ENCODE measurements at places on chromosomes 12 and 14.

- DNase-seq: no peak
Measured at GRCh38 chr14:65472189-65472588, 59.7 kb downstream of the FUT8 start.

GRCh38 chr14:54114941-54115340 lies 158.3 kb upstream of the BMP4 start:
- no peak for DNase-seq

DNA sequence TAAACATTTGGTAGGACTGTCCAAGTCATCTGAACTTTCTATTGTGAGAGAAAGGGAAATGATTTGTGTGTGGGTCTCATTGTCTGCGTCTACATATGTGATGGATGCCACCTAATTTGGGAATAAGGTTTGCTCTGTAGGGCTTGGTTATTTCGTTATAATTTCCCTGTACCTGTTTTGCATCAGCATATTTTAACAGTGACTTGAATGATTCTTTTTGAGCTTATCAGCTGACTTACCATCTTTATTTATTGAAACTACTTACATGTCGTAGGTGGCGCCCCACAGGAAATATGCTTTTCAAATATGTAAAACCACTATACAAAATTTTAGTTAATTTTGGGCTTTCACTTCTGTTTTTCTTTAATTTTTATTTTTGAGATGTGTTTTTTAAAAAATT lies 56.5 kb upstream of the BCAT1 start:
- no peak for DNase-seq

DNA sequence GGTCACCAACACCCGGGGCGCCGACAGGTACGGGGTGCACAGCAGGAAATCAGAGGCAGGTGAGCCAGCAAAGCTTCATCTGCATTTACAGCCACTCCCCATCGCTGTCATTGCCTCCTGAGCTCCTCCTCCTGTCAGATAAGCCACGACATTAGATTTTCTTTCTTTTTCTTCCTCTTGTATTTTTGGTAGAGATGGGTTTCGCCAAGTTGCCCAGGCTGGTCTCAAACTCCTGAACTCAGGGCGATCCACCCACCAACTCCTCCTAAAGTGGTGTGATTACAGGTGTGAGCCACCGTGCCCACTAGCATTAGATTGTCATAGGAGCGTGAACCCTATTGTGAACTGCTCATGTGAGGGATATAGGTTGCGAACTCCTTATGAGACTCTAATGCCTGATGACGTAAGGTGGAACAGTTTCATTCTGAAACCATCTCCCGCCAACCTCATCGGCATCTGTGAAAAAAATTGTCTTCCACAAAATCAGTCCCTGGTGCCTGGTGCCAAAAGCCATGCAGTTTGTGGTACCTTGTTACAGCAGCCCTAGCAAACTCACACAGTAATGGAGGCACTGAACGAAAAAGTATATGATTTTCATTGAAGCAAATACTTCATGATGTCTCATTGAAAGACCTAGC lies 1.5 kb downstream of the STYK1 start:
- no peak for DNase-seq

- no peak for DNase-seq
Measured at GRCh38 chr12:128844031-128844635, 9.1 kb upstream of the GLT1D1 start.

- no peak for DNase-seq
Measured at GRCh38 chr12:66405395-66405794, 103.1 kb downstream of the HELB start.

DNA sequence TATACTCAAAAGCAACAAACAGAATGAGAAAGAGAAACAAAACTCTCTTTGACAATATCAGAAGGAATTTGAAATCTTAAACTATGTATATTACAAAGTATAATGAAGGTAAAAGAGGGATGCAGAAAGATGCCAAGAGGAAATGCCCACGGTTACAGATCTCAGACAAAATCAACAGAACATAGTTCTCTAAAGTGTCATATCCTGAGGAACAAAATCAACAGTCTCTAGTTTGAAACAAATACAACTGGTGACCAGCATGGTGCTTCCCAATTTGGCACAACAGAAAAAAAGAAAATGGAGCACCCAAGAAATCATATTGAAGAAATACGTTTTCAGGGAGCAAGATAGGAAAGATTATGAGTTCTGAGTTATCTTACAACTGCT lies 116.5 kb downstream of the METTL25 start:
- DNase-seq: no peak

GRCh38 chr12:114967151-114967550 lies 283.2 kb upstream of the TBX3 start:
- no peak for DNase-seq

DNA sequence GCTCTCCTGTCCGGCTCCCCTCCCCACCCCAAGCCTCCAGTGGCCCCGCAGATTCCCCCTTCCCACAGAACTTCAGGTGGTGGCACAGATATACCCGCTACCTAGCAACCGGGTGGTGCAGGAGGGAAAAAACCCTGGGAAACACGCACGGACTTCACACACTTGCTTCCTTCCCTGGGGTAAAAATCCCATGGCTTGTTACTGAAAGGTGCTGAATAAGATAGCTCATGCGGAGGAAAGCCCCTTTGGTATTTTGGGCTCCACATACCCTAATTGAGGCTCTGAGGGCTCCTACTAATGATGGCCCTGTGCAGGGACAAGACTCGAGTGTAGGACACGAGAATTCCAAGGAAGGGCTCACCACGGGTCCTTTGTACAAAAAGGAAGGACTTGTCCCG lies 869 bp upstream of the RIMBP2 start:
- DNase-seq: no peak

- no peak for DNase-seq
Measured at GRCh38 chr14:91847693-91848092, 19.6 kb downstream of the TC2N start.

GRCh38 chr12:11826574-11826973 lies 177.1 kb downstream of the ETV6 start:
- no peak for DNase-seq

- DNase-seq: no peak
Measured at GRCh38 chr14:85501751-85502150, 28.2 kb upstream of the FLRT2 start.

DNA sequence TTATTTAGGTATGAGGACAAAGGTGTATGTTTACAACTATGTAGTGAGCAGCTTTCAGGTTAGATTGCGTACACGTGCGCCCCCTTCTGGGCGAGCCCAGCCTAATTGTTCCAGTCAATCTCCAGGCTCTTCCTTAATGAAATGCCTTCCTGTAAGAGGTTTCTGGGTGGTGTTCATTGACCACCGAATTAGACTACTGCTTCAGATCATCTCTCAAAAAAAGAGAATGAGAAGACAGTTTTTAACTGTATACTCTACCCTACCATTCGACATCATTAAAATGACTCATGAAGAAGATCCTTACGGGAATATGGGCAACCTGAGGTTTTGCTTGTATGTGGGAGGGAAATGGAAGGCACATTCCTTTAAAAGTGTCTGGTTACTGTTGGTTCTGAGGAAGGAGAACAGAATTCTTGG lies 2.1 kb downstream of the LUM start:
- DNase-seq: peak; percentile 37

DNA sequence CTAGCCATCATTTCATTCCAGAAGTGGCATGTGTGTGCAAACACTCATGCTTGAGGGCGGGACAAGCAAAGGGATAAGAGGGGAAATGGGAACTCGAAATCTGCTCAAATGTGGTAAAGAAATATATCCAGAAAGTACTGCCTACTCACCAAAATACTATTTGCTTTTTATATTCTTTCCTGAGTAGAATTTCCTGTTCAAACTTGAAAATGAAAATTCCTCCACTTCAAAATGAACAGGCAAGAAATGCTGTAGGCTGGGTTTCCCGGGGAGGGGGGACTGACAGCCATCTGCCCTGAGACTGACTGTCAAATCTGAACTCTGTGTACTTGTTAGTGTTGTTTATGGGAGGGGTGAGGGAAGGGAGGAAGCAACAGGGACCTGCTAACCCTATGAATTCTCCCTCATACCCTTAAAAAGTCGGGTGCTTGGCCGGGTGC lies 34.6 kb downstream of the NTF3 start:
- DNase-seq: no peak

DNA sequence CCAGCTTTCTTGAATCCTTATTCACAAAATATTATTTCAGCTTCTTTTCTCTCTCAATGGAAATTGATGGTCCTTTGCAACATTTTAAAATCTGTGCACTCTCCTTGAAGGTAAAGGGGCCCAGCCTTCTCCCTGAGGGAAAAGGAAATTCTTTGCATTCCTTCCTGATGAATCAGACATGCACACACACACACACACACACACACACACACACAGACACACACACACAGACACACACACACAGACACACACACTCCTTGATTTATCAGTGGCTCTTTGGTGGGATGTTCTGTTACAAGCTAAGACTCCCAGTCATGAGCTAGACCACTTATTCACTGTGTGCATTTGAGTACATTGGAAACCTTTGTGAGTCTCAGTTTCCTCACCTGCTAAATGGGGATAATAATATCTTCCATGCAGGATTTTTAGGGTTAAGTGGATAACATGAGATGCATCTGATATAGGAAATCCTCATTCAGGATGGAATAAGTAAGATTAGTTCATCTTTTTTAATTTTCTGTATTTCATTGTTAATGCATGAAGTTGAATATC lies 45.1 kb upstream of the HMGA2 start:
- DNase-seq: no peak

GRCh38 chr12:95017482-95017881 lies 14.0 kb upstream of the NDUFA12 start:
- DNase-seq: no peak

DNA sequence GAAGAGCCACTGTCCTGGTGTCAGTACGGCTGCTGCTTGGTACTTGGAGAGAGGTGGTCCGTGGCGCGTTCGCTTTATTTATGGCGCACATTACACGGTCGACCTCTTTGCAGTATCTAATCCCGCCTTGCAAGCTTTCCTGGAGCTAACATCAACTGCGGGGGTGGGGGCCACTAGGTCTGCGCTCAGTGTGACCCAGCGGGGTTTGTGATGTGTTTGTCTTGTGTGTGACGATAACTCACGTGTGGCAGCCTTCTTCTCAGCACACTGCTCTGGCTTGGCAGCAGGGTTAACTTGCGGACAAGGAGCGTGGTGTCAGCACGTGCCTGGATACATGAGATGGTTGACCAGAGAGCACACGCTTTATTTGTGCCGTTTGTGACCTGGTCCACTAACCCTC lies 122.2 kb upstream of the RTL1 start:
- DNase-seq: no peak

DNA sequence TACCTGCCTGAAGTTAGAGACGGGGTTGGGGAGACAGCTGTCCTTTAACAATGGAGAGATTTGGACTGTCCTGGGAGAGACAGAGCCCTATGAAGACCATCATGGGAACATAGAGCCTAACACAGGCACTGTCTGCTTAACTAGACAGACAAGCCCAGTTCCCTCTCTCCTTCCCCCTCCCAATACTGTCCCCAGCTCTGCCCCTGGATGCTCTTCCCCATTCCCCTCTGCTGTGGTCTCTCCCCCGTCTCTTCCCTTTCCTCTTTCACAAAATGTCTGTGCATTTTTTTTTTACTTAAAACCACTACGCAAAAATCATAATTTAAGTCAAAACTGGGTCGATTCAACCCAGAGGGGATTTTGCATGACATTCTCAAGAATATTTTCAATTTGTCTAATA lies 232.9 kb downstream of the CHST11 start:
- DNase-seq: peak; percentile 53

GRCh38 chr14:85316701-85317410 lies 213.1 kb upstream of the FLRT2 start:
- no peak for DNase-seq

- DNase-seq: no peak
Measured at GRCh38 chr12:123145211-123145610, 5.7 kb downstream of the PITPNM2 start.

DNA sequence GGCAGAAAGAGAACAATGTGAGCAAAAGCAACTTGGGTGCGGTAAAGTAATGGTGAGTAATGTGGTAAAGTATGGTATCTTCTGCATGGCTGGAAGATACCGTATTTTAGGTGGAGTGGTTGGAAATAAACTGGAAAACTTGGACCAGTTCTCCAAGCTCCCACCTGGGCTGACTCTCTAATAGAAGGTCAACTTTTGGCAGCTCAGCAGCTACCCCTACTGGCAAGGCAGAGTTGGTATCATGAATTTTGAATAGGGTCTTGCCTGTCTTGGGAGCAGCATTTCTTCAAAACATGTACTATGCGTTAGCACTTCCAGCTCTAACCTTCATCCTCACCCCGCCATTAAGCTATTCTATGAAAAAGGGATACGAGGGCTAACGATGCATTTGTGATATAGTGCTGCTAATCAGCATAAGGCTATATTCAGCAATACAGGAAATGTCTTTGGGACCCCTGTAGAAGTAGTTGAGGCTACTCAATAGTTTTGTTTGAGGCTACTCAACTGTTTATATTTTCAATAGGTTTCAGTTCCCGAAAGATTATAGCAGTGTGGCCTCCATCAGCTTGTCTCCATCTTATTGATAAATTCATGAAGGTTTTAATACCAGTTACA lies 276.3 kb upstream of the FAR2 start:
- DNase-seq: peak; percentile 53

DNA sequence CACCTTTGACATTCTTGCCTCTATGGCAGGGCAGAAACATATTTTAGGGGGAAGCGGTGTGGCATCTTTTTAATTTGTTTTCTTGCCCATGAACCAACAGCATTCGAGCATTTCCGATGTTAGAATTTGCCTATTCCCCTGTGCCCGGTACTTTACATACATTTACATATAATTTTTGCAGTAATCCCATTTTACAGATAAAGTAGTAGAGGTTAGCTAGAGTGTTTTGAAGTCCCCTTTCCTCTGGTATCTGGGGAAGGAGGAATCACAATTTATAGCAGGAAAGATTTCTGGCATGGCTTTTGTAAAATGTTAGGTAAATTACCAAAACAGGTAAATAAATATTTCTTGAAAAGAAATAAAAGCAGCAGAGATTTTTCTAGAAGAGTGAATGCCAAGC lies 1.6 kb downstream of the BORCS5 start:
- DNase-seq: no peak

GRCh38 chr12:44497044-44497443 lies 379.1 kb downstream of the NELL2 start:
- no peak for DNase-seq

DNA sequence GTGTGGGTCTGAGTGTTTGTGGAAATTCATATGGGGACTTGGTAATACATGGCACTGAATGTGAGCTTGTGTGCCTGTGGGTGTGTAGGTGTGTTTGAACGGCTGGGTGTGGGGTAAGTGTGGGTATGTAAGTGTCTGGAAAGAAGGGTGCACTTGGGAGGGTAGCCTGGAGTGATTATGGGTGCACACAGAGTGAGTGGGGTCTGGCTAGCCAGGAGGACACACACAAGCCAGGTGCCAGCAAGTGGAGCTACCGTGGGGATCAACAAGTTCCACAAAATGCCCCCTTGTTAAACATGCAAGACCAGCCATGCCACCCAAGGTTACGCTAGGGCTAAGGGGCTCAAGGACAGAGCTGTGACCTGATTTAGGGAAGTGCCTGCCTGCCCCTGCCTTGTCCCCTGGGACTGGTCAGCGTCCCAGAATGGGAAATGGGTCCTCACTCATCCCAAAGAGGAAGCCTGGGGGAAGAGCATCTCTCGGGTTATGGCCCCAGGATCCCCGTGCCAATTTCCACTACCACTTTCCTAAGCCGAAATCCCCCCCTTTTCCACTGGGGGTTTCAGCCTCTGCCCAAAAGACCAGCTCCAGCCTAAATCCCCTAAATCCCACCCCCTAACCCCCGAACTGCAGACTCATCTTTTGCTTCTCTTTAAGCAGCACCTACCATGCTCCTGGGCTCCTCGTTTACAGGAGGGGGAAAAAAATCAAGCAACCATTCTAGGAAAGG lies 118.6 kb downstream of the DICER1 start:
- DNase-seq: no peak

GRCh38 chr12:120688527-120689071 lies 1.6 kb downstream of the MLEC start:
- DNase-seq: peak; percentile 27

- no peak for DNase-seq
Measured at GRCh38 chr14:78951602-78952001, 781.4 kb downstream of the NRXN3 start.
